ENCODE measurements at places on chromosomes 6 and 20.

- DNase-seq: no peak
Observed at GRCh38 chr6:44921798-44922197, 406.3 kb upstream of the RUNX2 start.

DNA sequence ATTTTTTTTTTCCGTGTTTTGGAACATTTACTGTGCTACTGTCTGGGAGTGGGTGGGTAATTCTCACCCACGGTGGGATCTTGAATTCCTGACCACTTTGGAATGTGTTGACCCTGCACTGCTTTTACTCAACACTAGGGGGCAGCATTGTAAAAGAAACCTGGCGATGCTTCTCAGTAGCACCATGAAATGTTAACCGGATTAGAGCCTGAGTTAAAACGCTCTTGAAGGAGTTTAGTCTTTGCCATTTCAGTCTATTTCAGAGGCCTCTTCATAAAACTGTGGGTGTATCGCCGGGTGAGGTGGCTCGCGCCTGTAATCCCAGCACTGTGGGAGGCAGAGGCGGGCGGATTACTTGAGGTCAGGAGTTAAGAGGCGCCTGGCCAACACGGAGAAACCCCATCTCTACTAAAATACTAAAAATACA is 114.4 kb upstream of the PRND start:
- DNase-seq: peak; percentile 72

DNA sequence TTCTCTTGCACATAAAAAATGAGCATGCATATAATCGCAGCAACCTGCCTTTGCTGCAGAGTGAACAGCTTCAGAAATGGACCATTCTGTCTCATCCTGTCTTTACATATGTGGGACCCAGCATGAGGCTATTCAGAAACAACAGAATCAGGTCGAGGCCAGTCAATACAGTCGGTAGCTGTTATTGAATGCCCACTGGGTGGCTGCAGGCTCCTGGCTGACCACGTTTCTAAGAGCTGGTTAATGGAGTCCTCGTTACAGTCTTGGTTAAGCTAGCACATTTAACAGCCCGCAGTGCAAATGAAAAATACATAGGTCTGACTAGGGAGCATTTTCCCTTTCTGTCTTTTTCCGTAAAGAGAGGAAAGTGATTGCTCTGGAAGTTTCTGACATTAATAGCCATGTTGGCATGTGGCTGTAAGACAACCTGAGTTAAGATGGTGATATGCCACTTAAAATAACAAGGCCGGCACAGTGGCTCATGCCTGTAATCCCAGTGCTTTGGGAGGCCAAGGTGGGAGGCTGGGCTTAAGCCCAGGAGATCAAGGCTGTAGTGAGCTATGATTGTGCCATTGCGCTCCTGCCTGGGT is 75.0 kb downstream of the SHLD1 start:
- DNase-seq: no peak

DNA sequence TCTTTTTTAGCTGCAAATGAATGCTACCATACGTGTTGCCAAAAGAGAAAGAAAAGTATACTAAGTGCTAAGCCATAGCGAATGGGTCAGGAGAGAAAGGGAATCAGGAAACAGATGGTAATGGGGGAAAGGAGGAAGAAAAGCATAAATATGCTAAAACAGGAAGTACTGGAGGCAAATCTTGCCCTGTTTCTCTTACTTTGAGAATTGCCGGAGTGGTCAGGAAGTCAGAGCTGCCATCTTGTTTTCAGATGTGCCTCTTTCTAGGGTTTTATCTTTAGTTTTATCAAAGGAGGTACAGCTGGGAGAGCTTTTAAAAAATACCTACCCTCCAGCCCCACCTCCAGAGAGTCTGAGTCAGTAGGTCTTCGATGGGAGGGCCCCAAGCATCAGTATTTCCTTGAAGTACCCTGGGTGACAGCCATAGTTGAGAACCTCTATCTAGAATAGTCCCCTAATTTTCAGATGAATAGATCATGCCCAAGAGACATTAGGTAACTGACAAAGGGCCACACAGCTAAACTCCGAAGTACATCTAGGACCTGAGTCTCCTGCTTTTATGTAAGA is 193.3 kb downstream of the CLIC5 start:
- DNase-seq: no peak

DNA sequence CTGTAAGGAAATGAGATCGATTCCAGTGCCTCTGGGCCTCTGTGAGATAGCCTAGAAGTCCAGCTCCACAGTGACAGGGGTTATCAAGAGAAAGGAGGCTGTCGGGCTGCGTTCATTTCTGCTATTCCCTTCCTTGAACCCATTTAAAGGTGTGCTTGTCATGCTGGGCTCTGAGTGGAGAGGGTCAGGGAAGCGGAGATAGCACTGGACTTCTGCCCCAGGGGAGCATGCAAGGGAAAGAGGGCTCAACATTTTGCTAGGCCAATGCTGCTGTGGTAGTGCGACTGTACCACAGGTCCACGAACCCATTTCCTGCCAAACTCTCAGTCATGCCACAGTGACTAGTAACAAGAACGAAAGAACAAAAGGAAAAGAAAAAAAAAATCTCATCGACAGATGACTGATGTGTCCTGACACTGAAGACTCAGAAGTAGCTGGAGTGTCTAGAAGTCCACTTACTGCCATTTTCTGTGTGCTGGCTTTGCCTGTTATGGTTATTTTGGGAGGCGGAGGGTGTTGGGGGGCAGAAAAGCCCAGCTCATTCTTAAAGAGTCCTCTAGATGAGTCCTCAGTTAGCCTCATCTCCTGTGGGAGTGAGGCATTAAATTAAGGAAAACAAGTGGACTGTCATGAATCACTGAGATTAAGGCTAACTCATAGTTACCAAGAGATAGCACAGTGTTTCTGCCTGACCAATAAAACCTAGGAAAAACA is 8.1 kb downstream of the NEDD9 start:
- peak; percentile 34 for DNase-seq

DNA sequence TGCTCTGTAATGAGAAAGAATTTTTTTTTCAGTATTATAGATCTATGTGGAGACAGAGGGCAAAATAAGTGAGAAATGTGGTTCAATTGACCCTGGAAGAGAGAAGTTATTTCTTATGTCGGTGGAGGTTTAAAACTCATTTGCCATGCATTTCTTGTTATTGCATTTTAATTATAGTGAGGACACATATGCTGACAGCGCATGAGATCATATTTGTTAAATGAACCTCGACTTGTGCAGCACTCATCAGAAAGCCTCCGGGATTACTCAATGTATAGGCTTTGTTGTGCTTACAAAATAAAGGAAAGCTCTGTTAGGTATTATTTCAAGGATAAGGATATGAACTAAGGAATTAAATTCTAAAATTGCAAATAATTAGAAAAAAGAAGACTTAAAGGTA is 915.1 kb upstream of the MAP3K7 start:
- DNase-seq: no peak

DNA sequence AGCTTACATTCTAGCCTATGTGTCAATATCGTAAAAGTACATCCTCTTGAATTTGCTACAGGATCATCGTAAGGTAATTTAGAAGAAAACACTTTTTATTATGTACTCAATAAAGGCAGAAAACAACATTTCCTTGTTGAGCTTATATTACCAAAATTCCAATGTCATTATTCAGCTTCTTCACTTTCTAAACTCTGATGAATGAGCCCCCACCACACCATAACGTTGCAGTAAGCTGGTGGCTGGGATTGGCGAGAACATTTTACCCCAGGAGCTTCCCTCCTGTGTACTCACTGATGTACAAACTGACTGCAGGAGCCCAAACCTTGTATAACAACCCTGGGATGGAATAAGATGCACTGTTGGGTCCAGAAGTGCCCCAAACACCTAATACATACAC is 238.1 kb upstream of the MARCKS start:
- DNase-seq: no peak

GRCh38 chr6:169445661-169446581 is 192.3 kb upstream of the THBS2 start:
- no peak for DNase-seq

GRCh38 chr6:159935065-159935464 is 33.8 kb upstream of the IGF2R start:
- no peak for DNase-seq

DNA sequence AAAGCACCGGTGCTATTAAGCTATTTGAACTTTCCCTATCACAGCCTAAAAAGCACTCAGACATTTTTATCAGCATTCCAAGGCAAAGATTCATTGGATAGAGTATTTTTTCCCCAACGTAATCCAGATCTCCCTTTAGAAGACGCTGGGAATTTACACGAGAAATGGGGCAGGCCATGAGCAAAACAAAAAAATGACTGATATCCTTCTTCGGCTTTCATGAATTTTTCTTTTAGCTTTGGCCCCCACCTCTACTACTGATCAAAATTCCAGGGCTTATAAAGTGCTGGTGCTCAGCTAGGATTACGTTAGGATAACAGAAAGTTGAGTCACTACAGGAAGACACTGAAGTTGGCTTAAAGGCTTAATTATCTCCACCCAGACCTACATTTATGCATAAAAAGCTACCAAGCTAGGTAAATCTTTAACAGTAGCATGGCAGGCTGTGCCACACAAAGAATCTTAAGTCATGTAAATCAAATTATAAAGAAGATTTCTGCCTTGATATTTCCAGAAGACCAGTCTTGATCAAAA is 418.5 kb upstream of the BTBD3 start:
- no peak for DNase-seq

DNA sequence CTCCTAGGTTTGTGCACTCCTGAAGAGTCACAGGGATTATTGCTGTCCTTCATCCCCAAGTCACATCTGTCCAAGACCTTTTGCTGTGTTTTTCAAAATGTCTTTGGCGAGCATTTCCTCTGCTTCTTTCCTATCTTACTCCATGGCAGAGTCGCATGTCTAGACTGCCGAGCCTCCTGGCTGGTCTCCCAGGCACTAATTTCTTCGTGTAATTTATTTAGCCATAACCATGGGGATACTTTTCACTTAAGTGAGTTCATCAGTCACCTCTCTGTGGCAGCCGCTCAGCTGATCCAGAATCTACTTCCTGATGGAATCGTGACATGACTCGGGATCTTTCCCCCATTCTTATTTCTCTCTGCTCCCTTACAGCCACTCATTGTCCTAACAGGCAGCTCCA is 25.8 kb downstream of the ADGRF5 start:
- DNase-seq: no peak

DNA sequence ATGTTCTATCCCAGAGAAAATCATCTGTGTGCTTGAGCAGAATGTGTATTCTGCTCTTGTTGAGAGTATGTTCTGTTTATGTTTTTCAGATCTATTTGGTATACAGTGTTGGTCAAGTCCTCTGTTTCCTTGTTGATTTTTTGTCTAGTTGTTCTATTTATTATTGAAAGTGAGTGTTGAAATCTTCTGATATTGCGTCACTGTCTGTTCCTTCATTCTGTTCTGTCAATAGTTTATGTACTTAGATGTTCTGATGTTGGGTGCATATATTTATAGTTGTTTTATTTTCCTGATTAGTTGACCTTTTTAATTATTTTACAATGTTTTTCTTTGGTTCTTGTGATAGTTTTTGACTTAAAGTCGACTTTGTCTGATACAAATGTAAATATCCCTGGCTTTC is 458.7 kb upstream of the HSF2 start:
- no peak for DNase-seq

- DNase-seq: no peak
Observed at GRCh38 chr6:132235596-132236280, 165.5 kb downstream of the MOXD1 start.

GRCh38 chr6:157220485-157220884 is 102.8 kb downstream of the TMEM242 start:
- DNase-seq: no peak

GRCh38 chr20:37643400-37643799 is 50.4 kb upstream of the CTNNBL1 start:
- no peak for DNase-seq

DNA sequence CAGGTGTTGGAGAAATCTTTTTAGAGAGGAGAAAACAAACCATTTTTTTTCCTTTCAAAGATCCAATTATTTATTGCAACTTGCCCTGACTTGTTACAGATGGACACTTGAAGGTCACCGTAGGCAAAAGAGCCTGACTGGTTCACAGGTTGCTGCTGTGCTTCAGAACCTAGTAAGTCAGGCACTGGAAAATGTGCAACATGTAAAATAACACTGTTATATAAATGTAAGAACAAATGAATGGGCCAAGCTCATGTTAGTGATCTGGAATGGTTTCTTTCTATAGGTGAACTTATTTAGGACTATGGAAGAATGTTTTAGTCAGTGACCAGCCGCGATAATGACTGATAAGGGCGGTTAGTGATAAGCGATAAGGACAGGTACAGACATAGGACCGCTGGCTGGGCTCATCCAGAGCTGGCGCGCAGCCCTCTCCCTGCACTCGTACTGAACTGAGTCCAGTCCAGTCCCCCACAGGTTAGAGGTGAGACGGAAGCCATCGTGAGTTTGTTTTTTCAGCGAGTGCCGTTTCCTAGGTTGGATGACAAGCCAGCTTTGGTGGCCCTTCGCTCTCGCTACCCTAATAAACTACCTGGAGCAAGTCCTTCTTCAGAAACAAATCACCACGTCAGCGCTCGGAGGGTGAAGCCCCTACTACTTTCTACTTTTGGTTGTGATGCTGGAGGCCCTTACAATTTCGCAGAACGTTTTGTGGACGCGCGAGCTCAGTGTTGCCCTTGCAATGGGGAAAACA is 94.4 kb upstream of the PRDM1 start:
- DNase-seq: no peak

- peak; percentile 56 for DNase-seq
Observed at GRCh38 chr6:68967549-68968300, 332.6 kb downstream of the ADGRB3 start.

GRCh38 chr6:45794465-45794864 is 221.2 kb downstream of the CLIC5 start:
- DNase-seq: no peak

GRCh38 chr6:119346936-119347335 is 2.6 kb downstream of the MAN1A1 start:
- DNase-seq: no peak

- DNase-seq: no peak
Observed at GRCh38 chr6:41215777-41216176, 12.4 kb upstream of the TREML4 start.

GRCh38 chr6:24125980-24126379 is at the start of gene NRSN1:
NRSN1 (plus strand) TSS chr6:24126215; CDS start chr6:24134328, 8,113 bp downstream.
- DNase-seq: no peak

DNA sequence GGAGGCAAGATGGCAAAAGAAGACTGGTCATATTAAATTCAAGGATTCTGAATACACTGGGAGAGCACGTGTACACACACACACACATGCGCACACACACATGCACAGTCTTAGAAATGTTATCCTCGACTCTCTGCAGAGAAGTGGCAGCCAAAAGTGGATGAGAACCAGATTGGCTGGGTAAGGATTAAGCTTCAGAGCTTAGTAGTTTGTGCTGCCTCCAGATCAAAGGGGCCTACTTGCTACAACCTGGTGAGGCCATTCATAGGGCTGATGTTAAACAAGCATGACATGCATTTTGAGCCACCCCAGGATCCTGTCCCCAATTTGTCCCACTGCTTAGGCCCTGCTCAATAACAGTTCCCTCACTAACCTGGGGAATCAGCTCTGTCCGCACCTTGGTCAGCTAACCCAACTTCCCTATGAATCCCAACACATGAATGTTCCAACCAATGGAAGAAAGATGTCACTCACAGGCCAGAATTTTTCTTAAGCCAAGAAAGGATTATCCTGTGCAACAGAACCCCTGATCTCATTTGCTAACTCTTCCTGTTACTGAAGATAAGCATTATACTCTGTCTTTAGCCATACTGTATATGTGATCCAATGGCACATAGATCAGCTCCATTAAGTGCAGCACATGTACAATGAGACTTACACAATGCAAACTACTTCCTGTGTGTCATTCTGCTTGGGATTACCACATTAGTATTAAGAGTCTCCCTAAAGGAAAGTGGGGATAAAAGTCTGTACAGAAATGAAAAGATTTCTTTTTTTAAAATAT is 31.0 kb downstream of the TOMM6 start:
- DNase-seq: no peak

- no peak for DNase-seq
Observed at GRCh38 chr6:43524483-43524961, 7.6 kb downstream of the POLR1C start.
